ENCODE measurements at places on chromosomes 5 and 9.

GRCh38 chr9:13264788-13265187, 14.7 kb downstream of the MPDZ start:
- DNase-seq: no peak

- no peak for DNase-seq
Observed at GRCh38 chr9:80097476-80097875, 525.7 kb downstream of the TLE4 start.

DNA sequence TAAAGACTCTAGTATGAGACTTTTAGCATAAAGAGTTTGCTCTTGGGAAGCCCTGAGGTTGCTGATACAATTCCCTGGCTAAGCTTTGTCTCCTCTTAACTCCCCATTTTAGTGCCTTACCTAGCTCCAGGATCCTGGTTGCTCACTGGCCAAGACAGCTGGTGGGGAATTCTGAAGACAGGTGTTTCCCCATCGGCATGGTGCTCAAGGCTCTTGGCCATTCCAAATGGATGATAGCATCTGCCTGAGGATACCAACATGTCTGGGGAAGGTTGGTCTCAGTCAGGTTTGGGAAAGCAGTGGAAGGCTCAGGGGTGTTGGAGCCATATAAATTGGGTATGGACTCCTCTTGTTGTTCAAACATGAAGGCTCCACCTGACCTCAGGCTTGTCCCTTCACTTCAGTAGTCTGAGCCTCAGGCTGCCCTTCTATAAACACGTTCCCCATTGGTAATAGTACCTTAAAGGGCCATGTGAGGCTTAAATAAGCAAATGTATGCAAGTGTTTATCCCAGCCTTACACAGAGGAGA, 44.5 kb upstream of the CXCL14 start:
- no peak for DNase-seq

- DNase-seq: no peak
Observed at GRCh38 chr5:176888016-176888864, 10.9 kb downstream of the HK3 start.

DNA sequence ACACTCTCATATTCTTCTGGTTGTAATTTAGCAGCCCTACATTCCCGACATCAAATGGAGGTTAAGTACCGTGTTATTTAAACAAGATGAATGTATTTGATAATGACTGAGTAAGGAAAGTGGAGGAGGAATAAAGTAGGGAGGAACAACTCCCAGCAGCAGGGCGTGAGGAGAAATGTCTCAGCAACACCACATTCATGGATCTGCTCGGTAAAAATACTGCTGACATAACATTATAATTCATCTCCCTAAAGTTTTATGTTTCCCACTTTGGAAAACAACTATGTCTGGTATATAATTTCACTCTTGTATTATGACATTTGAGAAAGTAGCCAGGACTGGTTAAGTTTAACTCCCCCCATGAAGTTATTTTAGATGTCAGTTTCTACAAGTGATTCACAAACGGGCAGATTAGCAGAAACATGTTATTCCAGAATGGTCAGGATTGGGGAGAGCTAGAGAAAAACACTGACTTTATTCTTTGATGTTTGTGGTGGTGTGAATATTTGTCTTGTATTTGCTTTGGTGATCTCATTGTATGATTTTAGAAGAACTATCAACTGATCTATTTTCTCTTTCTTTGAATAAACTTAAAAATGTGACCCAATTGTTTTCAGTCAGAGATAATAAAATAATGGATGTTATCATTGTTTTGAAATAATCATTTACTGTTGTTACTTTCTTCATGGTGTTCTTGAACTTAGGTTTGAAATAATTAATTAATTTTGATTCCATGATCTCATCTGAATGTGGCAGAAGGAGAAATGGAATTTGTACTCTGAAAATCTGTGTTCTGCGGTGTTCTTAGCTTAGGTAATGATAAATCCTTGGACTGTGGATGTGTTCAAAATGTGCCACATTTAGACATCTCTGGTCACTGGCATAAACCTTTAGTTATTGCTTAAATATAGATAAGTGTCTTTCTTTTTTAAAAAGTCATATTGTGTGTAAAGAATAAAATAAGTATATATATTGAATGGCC, 303.6 kb upstream of the ZNF608 start:
- DNase-seq: no peak

DNA sequence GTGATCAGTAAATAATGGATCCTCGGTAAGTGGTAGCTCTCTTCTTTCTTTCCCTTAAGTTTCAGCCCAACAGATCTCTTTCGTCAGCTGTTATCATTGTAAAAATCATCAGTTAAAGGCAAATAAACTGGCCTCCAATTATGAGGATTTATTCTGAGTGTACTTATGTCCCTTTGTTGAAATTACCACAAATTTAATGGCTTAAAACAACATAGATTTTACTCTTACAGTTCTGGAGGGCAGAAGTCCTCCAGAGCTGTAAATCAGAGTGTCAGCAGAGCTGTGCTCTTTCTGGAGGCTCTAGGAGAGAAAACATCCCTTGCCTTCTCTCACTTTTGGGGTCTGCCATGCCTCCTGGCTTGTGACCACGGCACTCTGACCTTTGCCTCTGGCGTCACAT, 104.6 kb downstream of the INSYN2B start:
- no peak for DNase-seq

DNA sequence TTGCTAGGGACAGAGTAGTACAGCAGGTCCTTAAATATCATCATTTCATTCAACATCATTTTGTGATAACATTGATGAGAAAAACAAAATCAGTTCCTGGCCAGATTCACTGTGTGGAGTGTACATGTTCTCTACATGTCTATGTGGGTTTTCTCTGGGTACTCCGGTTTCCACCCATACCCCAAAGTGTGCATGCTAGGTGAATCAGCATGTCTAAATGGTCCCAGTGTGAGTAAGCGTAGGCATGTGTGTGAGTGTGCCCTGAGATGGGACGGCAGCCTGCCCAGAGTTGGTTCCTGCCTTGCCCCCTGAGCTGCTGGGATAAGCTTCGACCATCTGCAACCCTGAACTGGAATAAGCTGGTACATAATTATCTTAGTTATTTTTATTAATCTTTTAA, 16.5 kb upstream of the GLIS3 start:
- DNase-seq: no peak

All from HS-5 (cell line).